ENCODE measurements at places on chromosomes 1 and 21.

GRCh38 chr1:7845761-7846160 lies 7.1 kb downstream of the UTS2 start:
- no peak for DNase-seq

DNA sequence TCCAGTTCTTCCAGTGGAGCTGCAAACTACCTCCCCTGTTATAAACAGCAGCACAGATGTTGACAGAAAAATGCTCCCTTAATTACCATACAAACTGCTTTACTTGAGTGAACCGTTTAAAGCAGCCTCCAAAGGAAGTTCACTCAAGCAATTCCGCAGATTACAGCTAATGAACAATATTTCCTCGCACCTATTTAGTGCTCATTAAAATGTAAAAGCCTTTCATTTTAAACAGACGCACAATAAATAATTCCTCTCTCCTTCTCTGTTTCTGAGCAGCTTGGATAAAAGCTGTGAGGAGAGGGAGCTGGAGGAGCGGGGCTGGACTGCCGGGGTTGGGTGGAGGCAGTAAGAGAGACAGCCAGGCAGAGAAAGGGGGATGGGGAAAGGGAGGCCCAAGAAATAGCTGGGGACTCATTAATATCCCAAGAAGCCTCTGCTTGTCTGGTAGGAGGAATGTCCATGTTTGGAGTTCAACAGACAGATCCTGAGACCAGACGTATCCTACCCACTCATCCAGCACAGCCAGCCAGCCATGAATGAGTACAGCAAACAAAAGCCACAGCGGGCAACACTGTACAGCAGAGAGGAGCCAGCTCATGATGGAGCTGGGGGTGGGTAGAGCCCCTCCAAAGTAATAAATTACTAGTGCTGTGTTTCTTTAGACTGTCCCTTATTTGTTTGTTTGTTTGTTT lies 227.7 kb downstream of the GPATCH2 start:
- DNase-seq, result peak; percentile 78

GRCh38 chr21:16195538-16195910 lies 465.7 kb downstream of the USP25 start:
- DNase-seq, result no peak

- DNase-seq, result peak; percentile 78
Observed at GRCh38 chr1:28129150-28129549, 40.7 kb upstream of the EYA3 start.

DNA sequence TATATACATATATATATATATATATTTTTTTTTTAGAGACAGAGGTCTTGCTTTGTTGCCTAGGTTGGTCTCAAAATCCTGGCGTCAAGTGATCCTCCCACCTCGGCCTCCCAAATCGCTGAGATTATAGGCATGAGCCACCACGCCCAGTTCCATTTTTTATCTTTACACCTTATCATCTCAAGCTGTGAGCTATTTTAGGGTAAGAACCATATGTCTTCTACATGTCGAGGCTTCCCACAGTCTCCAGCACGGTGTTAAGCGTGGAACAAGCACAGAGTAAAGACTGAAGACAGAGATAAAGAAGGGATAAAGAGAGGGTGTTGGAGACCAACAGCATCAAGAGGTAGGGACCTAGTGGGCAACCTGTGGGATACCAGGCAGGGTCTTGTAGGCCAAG lies 14.2 kb downstream of the ARHGEF2 start:
- no peak for DNase-seq

DNA sequence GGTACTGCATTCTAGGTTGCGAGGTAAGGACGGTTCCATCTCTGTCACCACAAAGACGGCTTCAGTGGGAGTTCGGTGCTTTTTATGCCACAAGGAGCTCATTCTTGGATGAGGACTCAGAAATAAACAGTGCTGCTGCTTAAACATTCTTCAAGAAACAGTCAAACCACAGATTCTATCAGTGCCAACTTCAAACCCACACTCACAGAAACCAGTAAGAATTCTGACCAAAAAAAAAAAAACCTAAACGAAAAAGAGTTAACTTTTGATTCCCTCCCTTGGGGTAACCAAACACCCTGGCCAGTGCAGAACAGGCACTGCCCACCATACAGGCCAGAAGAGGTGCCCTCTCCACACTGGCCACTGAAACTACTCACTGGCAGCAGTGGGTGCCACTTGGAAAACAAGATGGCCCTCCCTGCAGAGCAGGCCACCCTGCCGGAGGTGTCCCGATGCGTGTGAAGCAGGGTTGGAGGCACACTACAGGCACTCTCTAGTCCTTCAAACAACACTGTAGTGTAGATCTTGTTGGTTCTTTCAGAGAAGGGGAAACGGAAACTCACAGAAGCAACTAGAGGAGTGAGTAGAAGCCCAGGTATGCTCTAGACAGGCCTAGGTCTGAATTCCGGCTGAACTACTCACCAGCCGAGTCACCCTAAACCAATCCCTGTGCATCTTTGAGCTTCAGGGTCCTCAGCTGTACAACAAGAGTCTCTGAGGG lies 87.3 kb upstream of the TLR5 start:
- peak; percentile 75 for DNase-seq

DNA sequence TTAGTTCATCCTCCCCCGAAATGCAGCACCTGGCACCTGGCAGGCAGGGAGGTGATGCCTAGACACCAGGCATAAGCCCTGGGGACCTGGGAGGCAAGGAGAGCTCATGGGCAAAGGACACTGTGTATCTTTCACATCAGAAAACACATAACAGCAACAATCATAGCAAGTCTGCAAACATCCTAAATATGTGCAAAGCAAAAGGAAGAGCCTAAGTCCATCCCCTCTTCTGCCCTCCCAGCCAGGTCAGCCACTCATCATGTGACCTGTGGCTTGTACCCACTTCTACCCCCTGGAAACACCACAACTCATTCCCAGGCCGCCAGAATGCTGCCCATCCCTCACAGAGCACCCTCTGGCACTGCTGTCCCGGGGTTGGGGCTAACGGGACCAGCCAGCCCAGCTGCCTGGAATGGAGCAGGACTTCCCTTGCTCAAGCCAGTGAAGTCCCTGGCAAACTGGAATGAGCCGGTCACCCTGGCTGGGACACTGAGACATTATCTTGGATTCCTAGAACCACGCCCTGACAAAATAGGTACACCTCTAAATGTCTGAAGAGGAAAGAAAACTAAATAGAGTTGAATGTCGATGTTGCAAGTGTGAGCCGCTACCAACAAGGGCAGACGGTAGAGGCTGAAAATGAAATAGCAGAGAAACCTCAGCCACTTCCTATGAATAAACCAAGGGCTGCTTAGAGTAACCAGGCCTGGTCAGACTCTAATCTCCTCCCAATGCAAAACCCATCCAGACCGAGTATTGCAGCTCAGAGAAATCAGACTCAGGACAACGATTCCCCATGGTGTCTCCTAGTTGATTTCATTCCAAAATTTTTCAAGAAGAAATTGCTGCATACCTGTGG lies 29.4 kb downstream of the TMPRSS2 start:
- DNase-seq, result no peak

- no peak for DNase-seq
Observed at GRCh38 chr1:16484501-16484835, 29.6 kb downstream of the RNU1-1 start.

GRCh38 chr1:157312082-157312812 lies 174.1 kb upstream of the ETV3 start:
- no peak for DNase-seq

GRCh38 chr1:209375671-209376365 lies 207.7 kb upstream of the CAMK1G start:
- DNase-seq, result no peak

DNA sequence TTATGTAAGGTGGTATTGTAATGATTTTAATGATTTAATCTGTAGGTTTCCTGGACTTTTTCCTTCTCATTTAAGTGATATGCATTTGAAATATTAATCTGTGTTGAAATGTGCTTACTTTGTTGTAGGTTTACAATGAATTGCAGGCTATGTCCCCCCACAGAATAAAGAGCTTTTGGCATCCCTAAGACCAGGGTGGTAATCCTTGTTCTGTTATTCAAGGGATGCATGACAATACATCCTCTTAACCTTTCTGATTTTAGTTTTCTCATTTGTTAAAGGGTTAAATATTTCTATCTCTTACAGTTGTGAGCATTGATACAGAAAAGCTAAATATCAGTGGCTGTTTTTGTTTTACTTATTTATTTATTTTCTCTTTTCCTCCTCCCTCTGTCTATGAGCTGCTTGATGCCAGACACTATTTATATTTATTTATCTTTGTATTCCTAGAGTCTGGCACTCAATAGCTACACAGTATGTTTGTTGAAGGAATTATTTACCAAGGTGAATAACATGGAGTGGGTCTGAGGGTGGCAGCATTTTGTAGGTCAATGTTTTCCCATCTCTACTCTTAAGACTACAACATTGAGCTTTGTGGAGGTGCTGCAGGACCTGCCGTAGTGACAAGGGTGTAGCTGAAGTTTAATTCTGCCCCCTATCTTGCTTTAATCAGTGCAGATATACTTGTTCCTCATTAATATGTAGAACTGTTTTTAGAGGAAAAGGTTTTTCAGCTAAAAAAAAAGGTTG lies 19.9 kb upstream of the ADGRL2 start:
- no peak for DNase-seq

GRCh38 chr1:42669936-42670335 lies 11.7 kb downstream of the PPIH start:
- DNase-seq, result no peak

GRCh38 chr21:26438976-26439375 lies 134.1 kb downstream of the CYYR1 start:
- no peak for DNase-seq

DNA sequence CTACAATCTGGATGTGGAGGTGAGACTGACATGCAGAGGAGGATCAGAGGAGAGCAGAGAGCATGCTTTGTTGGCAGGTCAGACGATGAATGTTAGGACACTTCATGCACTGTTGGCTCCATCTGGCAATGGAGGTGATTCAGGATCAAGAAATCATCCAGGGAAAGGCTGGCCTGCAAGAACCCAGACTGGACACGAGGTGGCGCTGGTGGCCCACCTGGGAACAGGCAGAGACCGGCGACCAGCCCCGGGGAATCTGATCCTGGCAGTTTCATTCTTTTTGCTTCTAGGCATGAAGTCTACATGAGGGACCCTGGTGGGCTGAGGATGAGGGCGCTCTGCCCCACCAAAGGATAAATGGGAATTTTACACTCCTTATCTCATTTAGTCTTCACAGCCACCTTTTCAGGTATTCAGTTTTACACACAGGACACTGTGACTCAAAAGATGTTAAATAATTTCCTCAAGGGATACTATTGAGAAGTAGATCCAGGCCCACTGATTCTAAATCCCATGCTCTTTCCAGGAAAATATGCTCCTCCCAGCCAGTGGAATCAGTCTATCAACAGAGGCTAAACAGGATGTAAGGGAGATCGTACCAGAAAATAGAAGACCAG lies 26.2 kb upstream of the SCMH1 start:
- peak; percentile 92 for DNase-seq

- no peak for DNase-seq
Observed at GRCh38 chr1:68119445-68119844, 69.0 kb upstream of the DIRAS3 start.

- DNase-seq, result no peak
Observed at GRCh38 chr1:39631361-39632322, 7.8 kb downstream of the HEYL start.

- no peak for DNase-seq
Observed at GRCh38 chr1:14142397-14143100, 442.6 kb downstream of the PRDM2 start.

DNA sequence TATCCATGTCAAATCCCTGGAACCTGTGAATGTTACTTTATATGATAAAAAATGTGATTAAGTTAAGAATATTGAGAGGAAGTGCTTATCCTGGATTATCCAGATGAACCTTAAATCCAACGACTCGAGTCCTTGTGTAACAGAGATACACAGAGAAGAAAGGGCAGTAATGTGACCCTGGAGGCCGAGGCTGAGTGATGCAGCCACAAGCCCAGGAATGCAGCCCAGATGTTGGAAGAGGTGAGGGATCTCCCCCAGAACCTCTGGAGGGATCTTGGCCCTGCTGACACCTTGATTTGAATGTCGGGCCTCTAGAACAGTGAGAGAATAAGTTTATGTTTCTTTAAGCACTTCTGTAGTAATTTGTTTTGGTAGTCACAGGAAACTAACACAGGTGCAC lies 18.0 kb downstream of the LPGAT1 start:
- no peak for DNase-seq

DNA sequence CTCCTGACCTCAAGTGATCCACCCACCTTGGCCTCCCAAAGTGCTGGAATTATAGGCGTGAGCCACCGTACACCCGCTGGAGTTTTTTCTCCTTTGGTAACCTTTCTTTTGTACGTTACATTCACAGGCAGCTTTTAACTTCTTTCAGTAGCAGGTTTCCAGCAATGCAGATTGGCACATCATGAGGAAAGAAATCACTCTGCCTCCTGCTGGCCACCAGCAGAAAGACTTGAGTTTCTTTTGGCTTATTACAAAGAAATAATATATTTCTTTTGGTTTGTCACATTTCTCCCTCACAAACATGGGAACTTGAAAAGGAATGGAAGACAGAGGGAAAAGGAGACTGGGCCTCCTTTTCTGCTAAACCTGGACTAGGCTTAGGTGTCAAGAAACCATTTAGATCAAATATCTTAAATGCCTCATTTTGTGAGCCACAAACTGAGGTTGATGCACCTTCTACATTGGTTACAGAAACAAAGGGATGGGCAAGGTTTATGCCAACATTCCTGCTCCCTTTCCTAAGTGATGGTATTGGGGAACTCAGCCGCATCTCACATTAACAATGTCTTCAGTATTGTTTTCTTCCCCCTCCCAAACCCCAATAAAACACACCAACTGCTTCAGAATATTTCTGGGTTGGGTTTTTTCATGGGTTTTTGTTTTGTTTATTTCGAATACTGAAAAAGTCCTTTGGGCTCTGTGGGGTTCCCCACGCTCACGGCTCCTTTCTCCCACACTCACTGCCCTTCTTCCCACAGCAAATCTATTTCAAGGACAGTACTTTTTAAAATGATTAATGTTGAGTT lies 7.7 kb downstream of the ENSA start:
- DNase-seq, result no peak

- DNase-seq, result no peak
Observed at GRCh38 chr1:226506921-226507320, 41.6 kb upstream of the STUM start.

DNA sequence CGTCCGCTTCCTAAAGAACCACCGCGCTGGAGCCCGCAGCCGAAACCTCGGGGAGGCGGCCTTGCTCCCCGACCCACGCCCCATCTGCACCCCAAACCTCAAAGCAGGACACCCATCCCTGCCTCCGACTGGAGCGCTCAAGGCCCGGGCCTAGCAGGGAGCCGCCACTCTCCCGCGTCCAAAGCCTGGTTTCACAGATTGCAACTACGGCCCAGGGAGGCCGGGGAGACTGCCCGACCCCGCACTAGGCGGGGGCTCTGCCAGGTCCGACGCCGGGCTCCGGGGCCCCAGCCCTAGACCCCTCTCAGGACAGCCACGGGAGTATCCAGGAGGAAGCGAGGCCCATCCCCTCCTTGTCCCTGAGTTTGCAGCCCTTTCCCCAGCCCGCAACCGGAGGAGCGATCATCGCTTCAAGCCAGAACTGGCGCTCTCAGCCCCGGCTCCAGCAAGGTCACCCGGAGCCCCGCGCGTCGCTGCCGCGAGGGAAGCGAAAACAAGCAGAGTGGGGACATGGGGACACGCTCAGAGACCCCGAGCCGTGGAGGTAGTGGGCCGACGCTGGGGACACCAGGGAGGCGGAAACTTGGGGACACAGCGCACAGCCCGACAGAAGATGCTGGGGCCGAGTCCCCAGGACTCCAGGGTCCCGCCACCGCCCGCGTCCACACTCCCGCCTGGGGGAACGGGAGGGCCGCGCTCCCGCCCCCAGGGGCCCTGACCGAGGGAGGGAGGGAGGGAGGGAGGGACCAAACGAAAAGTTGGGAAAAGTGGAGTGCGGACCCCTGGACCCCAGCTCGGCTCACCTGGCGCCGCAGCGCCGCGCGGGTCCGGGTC lies 433 bp downstream of the TMEM200B start:
- no peak for DNase-seq

- DNase-seq, result no peak
Observed at GRCh38 chr1:9629445-9630201, 21.9 kb upstream of the PIK3CD start.

Data from kidney glomerular epithelial cell (primary cell).